ENCODE measurements at places on chromosomes 13 and 19.

DNA sequence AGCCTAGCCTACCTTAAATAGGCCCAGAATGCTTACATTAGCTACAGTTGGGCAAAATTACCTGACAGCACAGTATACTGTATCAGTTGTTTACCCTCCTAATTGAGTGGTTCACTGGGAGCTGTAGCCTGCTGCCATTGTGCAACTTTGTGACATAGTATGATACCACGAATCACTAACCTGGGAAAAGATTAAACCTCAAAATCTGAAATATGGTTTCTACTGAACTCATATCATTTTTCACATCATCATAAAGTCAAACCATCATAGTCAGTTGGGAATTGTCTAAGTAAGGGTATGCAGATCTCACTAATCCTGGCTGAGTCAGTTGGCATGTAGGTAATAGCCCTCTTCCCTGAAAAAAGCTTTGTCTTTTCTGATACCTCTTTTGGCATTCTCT, 9.2 kb downstream of the PAN3 start:
- DNase-seq: no peak

DNA sequence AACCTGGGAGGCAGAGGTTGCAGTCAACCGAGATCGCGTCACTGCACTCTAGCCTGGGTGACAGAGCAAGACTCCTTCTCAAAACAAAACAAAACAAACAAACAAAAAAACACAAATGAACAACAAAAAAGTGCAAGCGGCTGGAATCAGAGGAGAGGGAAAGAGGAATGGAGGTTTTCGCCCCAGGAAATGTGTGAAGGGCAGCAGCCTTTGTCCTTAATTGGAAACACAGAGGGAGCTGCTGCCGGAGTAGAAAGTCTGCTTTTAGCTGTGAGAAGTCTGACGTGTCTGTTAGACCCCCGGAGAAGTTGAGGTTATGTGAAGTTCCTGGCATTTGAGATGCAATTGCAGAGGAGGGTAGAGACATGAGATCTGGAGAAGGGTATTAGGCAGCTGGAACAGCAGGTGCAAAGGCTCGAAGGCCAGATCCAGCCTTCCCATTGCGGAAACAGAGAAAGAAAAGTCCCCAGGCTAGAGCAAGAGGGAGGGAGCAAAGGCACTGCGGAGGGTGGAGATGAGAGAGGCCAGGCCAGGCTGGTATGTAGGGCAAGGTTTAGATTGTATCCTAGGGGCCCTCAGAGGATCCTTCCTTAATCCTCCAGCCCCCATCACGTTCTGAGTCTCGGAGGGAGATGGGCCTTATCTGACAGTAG, 473 bp downstream of the TMIGD2 start:
- no peak for DNase-seq

DNA sequence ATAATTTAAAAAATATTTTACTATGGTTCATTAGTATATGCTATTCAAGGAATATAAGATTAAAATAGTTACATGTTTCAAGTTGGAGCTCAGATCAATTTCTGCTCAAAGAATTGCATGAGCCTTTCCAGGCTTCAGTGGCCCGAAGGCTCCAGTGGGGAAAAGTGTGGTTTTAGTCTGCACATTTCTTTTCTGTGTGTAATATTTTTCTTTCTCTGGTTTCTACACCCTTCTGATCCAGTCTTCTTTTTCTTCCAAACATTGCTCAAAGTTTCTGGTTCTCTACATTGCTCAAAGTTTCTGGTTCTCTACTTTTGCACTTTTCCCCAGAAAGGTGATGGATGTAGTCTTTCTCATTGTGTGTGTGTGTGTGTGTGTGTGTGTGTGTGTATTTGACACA, 64.7 kb upstream of the OXGR1 start:
- no peak for DNase-seq

DNA sequence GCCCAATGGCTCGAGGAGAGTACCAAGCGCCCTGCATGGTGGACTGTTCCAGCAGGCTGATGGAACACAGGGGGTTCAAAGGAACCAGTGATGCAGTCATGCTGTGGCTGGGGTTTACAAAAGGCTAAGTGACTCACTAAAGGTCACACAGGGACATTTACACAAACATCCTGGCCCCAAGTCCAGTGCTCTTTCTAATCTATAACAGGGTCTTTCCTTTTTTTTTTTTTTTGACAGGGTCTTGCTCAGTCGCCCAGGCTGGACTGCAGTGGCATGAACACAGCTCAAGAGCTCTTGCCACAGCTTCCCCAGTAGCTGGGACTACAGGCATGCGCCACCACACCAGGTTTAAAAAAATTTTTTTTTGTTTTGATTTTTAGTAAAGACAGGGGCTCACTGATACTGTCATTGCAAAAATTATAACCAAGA, 2.8 kb upstream of the SLC25A15 start:
- peak; percentile 52 for DNase-seq

GRCh38 chr13:34867590-34867989, 74.5 kb upstream of the NBEA start:
- DNase-seq: no peak

DNA sequence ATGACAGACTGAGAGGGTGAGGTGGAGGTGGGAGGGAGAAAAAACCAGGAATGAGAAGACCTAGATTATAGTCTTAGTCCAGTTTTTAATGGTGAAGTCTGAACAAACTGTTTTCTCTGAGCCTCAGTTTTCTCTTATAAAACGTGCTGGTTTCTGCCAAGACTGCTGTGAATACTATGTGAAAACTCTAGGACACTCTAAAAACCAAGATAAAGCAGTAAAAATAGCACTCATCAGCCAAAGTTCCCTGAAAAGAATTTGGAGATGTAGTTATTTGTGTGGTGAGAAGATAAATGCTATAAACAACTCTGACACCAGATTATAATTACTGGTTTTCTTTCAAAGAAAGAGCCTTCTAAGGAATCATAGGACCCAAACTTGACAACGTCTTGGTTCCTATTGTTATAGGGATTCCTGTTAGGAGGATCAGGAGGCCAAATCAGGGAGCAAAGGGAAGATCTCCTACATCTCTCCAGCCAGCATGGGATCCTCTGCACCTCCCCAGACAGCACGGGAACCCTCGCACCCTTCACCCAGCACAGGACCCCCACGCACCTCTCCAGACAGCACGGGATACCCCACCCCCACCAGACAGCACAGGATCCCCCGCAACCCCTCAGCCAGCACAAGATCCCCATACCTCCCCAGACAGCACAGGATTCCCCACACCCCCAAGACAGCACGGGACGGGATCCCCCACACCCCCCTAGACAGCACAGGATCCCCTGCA, 130.2 kb downstream of the MIPEP start:
- DNase-seq: no peak

DNA sequence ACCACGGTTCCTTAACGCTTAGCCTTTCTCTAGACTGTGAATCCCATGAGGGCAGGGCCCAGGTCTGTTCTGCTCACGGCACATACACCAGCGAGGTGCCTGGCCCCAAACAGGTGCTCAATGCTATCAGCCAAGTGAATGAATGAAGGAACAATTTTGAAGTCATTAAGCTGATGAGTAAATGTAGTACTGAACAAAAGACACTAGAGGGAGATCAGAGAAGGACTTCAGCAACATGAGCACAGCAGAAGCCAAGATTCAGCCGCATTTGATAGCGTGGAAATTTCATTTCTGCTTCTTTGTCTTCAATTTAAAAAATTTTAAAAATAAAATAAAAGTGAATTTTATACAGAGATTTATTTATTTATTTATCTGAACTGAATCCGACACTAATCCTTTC, 20.1 kb upstream of the MYO16 start:
- no peak for DNase-seq

DNA sequence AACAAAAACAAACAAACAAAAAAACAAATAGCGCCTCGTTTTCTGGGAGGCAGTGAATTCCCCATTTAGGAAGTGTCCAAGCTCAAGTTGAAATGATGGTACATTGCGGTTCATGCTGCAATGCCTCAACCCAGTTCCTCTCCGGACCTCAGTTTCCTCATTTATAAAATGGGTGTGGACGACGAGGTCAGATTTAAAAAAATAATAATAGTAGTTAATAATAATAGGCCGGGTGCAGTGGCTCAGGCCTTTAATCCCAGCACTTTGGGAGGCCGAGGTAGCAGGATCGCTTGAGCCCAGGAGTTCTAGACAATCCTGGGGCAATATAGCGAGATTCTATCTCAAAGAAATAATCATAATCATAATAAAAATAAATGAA, 15.5 kb upstream of the ERCC1 start:
- DNase-seq: no peak

GRCh38 chr19:18669524-18669817, 14.0 kb upstream of the CRTC1 start:
- DNase-seq: no peak

DNA sequence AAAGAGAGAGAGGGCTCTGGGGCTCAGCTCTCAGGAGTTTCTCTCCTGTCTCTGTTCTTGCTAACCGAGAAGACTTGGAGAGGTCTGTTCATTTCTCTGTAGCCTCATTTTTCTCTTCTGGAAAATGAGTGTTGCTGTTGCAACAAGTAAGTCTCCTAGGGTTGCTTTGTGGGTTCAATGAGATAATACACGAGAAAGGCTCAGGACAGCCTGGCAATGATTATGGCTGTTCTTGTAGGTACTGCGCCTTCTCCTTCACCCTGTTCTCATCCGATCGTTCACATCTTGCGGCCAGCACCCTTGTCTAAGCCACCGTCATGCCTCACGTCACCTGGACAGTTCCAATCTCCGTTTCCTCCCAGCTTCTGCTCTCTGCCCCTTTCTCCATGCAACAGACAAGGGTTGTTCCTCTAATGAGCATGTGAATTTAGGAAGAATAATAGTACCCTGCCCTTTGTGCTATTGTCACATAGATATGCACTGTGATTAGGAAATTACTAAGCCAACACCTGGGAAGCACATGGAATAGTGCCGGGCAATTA, 4.2 kb downstream of the C5AR1 start:
- DNase-seq: no peak

- no peak for DNase-seq
Observed at GRCh38 chr19:19445911-19446361, 40.5 kb downstream of the GATAD2A start.

DNA sequence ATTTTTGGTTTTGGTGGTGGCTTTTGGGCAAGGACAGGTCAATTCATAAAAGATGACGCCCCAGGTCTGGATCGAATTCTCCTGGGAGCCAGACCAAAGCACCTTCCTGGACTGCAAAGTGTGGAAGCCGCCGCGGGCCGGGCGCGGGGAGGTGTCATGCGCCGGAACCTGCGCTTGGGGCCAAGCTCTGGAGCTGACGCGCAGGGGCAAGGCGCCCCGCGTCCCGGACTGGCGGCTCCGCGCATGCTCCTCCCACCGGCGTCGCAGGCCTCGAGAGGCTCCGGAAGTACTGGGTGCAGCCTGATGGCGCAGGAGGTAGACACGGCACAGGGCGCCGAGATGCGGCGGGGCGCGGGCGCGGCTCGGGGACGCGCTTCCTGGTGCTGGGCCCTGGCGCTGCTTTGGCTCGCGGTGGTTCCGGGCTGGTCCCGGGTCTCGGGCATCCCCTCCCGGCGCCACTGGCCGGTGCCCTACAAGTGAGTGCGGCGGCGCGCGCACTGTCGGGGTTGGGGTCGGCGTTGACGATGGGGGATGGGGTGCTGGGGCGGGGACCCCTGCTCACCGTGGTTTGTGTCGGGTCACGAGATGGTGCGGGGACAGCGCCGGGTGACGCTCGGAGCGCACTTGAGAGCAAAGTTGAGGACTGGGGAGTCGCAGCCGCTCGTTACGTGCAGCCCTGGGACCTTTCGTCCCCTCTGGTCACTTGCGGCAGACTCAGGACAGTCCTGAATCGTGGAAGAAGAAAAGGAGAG, at the start of gene CLN5:
TSS of gene CLN5 (plus strand) at position 286 of the 752 bp plus-strand sequence. CDS start at position 304, 18 bp downstream.
- DNase-seq: peak; percentile 94

DNA sequence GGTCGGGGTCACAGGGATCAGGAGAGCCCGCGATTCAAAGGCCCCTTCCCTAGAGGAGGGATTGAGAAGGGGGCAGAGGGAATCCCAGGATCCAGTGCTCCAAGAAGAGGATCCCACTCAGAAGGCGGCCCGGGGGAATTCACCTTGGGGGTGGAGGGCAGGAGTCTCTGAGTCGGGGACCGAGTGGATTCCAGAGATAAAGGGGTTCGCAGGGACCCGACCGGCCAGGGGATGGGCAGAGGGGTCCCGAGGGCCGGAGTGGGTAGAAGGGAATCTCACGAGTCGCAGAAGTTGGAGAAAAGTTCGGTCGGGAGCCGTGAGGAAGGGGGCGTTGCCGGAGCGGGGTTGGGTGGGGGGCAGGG, 261 bp downstream of the PRKD2 start:
- DNase-seq: no peak

GRCh38 chr19:4583961-4584669, 24.6 kb upstream of the SEMA6B start:
- DNase-seq: no peak

- no peak for DNase-seq
Observed at GRCh38 chr19:21432590-21432989, 35.7 kb downstream of the ZNF493 start.

DNA sequence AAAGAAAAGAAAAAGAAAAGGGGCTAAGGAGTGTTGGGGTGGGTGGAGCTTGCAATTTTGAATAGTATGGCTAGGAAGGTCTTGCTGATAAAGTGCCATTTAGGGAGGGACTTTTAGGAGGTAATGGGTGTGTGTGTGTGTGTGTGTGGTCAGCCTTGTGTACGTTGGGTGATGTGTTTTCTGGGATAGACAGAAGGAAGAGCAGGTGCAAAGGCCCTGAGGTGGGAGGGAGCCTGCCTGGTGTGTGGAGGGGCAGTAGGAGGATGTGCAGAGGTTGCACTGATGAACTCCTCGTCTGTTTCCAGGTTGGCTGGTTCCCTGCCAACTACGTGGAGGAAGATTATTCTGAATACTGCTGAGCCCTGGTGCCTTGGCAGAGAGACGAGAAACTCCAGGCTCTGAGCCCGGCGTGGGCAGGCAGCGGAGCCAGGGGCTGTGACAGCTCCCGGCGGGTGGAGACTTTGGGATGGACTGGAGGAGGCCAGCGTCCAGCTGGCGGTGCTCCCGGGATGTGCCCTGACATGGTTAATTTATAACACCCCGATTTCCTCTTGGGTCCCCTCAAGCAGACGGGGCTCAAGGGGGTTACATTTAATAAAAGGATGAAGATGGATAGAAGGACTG, 30.5 kb upstream of the ADGRE1 start:
- DNase-seq: no peak

DNA sequence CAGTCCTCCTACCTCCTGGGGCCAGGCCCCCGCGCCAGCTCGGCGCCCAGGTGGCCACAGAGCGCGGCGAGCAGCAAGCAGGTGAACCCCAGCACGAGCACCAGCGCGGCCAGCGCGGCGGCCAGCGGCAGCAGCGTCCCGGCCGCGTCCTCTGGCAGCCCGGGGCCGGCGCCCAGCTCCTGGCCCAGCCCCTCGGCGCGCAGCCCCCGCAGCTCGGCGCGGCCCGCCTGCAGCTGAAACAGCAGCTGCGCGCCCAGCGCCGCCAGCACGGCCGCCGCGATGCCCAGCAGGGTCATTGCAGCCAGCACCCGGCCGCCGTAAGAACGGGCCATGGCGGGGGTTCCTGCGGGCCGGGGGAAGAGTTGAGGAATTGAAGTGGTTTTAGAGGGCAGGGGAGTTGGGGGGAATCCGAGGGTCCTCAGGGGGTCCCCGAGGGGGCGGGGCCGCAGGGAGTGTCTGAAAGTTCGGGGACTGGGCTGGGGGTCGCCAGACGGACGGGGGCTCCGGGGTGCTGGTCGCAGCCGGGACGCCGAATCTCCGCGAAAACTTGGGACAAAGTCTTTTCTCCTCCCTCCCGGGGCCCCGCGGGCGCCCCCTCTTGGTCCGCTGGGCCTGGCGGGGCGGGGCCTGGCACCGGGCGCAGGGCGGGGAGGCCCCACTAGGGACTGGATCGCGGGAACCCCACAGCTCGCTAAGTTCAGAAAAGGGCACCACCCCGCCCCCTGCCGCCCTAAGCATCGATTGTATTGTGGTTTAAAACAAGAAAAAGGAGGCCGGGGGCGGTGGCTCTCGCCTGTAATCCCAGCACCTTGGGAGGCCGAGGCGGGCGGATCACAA, at the start of gene TMEM221:
TSS of gene TMEM221 (minus strand) at position 538 of the 837 bp plus-strand sequence. CDS start at position 332, 206 bp downstream.
- peak; percentile 78 for DNase-seq

- DNase-seq: no peak
Observed at GRCh38 chr13:106295971-106296370, 239.5 kb downstream of the EFNB2 start.

Data from activated CD8-positive, alpha-beta memory T cell treated with anti-CD3 and anti-CD28 coated beads for 24 hours (primary cell).